ENCODE measurements at places on chromosomes 2 and 18.

GRCh38 chr2:183292028-183292427 is 167.8 kb downstream of the NUP35 start:
- no peak for DNase-seq

DNA sequence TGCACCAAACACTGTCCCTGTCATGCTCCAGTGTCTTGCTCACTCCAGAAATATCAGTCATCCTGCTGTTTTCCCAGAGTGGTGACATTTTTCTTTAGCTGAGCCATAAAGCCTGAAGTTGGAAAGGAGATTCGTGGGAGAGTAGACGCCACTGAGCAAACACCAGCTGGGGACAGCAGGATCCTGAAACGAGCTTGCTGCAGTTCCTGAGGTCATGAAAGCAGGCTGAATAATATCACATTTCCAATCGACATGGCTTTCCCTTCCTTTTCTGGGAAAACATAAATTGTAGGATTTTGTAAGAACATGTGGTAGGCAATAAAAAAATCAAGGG is 276.4 kb downstream of the CDCA7 start:
- DNase-seq = peak; percentile 33

GRCh38 chr2:238282861-238283738 is 5.3 kb downstream of the PER2 start:
- no peak for DNase-seq

- DNase-seq = no peak
Measured at GRCh38 chr18:59910967-59911366, 11.2 kb downstream of the PMAIP1 start.

- DNase-seq = peak; percentile 15
Measured at GRCh38 chr2:198004173-198004572, 199.8 kb downstream of the PLCL1 start.

DNA sequence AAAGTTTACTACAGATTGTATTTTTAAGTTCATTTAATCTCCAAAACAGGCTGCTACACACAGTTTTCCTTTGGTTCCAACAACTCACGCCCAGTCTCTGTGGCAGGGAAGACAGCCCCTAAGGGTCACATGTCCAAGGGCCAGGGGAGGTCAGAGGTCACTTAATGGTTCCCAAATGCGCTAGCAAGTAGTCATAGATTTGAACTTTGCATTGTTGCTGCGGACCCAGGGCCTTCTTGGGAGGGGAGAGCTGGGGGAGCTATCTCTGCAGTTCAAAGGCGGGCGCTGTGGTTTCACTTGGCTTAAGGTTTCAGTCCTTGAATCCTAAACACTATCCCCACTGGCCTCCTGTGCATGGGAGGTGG is 74.8 kb upstream of the ZNF532 start:
- no peak for DNase-seq

DNA sequence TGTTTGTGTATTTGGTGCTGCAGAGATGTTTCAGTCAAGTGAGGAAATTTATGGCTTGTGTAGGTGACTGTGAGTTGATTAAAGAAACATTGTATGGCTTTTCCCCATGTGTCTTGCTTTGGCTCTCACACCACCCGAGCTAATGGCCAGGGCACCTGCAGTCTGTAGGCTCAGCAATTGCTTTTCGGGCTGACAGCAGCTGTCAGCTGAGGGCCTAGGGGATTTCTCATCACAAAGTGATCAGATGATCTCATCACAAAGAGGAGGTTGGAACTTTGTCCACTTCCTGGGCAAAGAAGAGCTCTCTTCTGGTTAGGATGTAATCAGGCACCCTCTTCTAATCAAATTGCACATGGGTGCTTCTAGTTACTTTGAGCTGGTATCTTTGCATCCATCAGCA is 632.2 kb downstream of the SLC4A3 start:
- no peak for DNase-seq

GRCh38 chr18:8448130-8448529 is 161.1 kb upstream of the RAB12 start:
- DNase-seq = no peak

GRCh38 chr2:467101-467500 is 179.2 kb upstream of the ALKAL2 start:
- DNase-seq = no peak

- no peak for DNase-seq
Measured at GRCh38 chr2:626491-627339, 50.5 kb downstream of the TMEM18 start.

DNA sequence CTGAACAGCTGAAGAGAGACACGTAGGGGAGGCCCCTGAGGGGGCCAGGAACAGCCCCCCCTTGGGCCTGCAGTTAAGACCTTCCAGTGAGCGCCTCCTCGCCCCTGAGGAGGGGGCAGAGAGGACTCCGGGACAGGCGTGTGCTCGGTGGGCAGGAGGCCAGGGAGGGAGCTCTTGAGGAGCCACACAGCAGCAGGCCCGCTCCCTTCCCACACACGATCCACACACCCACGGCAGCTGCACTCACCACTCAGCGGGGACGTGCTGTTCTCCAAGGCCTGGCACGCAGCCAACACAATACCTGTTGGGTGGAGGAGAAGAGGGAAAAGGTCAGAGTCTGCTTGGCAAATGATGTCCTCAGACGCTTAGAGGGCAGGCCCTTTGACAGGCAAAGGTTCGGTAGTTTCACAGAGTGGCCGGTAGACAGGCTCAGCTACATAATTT is 39.0 kb downstream of the TGFA start:
- DNase-seq = no peak

DNA sequence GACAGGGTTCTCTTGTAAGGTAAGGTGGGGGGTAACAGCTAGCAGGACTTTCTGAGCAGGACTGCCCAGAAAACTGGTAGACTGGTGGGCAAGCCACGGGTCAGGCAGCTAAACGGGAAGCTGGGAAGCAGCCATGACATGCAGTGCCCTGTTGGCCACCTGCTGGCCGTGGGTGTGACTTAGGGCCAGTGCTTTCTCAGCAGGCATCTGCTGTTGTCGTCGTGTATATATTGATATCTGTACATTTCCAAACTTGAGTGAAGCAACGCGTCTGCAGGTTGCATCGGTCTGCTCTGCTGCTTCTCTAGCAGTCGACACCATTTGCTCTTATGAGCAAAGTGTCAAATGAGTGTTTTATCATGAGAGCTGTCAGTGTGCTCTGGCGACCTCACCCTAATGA is 31.0 kb downstream of the COA5 start:
- DNase-seq = no peak

GRCh38 chr18:79380816-79381806 is 14.6 kb upstream of the NFATC1 start:
- DNase-seq = no peak

DNA sequence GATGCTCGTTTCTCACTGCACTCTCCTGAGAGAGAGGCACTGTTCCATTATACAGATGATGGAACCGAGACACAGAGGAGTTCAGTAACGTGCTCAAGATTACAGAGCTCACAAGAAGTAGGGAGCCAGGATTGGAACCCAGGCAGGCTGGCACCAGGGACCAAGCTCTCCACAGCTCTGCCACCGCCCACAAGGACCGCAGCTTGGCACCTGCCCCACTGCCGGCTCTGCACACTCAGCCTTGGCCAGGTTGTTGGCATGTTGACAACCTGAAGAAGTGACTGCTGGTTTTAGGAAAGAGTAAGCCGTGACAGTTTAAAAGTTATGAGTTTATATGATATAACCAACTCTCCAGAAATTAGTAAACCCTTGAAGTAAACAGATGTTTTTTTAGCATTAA is 48.0 kb upstream of the ITM2C start:
- DNase-seq = no peak

- DNase-seq = no peak
Measured at GRCh38 chr2:15979759-15980604, 39.6 kb downstream of the MYCN start.

DNA sequence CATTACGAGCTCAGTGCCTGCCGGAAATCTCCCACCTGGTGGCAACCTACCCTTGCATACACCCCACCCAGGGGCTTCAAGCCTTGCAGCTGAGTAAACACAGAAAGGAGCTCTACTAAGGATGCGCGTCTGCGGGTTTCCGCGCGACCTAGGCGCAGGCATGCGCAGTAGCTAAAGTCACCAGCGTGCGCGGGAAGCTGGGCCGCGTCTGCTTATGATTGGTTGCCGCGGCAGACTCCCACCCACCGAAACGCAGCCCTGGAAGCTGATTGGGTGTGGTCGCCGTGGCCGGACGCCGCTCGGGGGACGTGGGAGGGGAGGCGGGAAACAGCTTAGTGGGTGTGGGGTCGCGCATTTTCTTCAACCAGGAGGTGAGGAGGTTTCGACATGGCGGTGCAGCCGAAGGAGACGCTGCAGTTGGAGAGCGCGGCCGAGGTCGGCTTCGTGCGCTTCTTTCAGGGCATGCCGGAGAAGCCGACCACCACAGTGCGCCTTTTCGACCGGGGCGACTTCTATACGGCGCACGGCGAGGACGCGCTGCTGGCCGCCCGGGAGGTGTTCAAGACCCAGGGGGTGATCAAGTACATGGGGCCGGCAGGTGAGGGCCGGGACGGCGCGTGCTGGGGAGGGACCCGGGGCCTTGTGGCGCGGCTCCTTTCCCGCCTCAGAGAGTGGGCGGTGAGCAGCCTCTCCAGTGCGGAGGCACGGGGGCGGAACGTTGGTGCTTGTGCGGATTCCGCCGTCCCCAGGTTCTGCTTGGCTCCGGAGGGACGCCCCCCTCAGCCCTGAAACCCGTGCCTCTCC is at the start of gene MSH2:
Gene MSH2, plus strand, starts transcription at position 352 of the 804 bp plus-strand sequence. Its CDS starts 36 bp downstream, at position 388.
- peak; percentile 96 for DNase-seq

DNA sequence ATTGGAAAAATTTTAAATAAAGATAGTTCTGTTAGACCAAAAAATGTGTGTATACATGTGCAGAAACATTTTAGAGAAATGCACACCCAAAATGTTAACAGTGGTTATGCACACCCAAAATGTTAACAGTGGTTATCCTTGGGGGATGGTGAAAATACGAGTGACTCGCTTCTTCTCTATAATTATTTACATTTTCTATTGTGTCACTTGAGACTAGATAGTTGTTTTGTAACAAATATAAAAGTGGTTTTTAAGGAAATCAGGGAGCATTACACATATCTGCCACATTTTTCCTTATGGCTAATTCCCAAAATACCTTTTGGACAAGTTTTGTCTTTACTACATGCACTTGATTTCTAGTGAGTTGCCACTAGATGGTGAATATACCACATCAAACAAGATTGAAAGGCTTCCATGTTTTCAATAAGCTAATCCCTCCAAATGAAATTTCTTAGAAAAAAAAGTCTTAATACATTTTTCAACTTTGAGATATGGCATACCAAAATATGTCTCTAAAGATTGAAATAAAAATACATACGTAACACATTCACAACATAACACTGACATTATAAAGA is 9.0 kb upstream of the HIBCH start:
- no peak for DNase-seq

GRCh38 chr18:30889519-30890301 is 152.8 kb downstream of the DSC3 start:
- DNase-seq = no peak

DNA sequence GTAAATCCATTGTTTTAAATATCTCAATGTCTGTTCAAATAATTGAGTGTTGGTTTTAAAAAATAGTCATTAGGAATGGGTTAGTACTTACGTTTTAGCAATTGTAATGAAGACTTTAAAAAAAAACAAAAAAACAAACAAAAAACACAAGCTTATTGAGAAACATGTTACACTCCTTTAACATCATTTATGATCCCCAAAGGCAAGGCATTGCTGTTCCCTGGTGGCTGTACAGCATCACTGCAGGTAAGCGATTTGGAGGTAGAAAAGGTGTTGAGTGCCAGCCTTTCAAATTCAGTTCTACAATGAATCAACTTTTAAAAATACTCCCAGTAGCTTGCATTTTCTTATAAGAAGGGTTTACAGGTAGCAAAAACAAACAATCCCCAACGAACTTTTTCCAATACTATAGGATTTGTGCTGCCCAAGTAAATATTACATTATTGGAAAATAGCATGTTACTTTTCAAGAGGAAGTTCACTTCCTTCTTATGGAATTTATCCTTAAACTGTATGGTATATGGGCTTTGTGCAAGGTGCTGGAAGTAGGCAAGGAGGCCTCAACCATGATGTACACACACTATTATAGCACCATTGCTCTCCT is 27.5 kb downstream of the CNRIP1 start:
- peak; percentile 30 for DNase-seq

DNA sequence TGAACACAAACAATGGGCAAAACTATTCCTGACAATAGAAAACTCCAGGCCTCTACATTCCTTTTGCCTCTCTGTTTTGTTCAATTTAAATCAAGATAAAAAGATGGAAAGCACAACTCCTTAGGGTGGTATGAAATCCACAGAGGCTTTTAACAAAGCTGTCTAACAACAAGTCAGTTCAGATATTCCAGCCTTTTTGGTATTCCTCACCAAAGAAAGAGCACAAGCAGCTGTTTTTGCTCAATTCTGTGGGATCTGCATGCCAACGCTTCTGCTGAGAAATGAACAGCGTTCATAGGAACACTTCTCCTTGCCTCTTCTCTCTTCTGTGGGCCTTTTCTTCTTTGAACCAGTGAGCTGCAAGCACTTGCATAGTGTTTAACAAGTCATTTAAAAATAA is 411.6 kb upstream of the TCF4 start:
- no peak for DNase-seq

DNA sequence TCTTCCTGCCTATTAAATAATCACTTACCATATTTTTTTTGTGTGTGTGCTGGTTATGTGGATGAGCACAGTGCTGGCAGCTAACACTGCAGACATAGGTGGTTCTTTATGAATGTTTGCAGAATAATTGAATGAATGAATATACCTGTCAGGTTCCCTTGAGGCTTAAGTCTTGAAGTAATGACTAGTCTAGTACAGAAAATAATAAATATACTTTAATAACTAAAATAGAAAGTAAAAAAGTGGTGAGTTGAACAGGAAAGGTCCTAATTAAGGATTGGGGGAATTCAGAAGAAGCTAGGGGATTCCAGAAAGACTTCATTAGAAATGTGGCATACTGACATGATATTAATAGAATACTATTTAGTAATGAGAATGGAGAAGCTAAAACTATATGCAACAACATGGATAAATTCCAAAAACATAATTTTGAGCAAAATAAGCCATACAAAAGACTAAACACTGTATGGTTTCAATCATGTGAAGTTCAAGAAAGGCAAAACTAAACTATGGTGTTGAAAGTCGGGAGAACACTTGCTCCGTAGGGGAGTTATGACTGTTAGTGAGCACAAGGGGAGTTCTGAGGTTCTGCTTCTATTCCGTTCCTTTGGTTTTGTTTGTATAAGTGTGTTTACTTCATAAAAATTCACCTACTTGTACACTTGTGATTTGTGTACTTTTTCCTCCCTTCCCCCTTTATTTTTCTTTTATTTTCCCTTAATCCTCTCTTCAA is 464.6 kb downstream of the MTX2 start:
- no peak for DNase-seq

- DNase-seq = no peak
Measured at GRCh38 chr2:28956890-28957289, 24.2 kb upstream of the TOGARAM2 start.

GRCh38 chr2:121539750-121540469 is 9.2 kb downstream of the RNU4ATAC start:
- no peak for DNase-seq

DNA sequence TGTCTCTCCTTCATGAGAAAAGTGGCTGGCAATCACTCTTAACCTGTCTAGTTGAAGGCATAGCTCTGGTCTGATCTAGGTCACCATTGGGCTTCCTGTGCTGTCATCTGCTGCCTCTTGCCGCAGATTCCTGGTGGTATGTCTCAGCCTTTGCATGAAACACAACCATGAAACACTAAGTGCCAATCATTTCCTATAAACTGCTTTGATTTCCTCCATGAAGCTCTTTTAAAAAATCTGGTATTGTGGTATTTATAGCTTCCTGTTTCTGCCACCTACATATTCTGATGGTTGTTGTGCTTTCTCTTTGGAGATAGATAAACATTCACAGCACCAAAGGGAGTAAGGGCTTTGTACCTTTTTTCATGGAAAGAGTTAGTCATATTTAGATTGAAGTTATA is 120.0 kb upstream of the EPC2 start:
- no peak for DNase-seq
